Aorta (tissue), 5 donors: ENCODE measurements at places on chromosomes 2 and 18. TPM values are rescaled to one million over a fixed set of nuclear protein-coding genes. Genes with fewer than 3 reads are reported as not detected.
A peak's percentile ranks its signal among the peaks of the same experiment; 100 is the strongest.

The PUM2 gene
- 104 TPM for total RNA-seq

The GPR55 gene
- not detected for total RNA-seq

DNA sequence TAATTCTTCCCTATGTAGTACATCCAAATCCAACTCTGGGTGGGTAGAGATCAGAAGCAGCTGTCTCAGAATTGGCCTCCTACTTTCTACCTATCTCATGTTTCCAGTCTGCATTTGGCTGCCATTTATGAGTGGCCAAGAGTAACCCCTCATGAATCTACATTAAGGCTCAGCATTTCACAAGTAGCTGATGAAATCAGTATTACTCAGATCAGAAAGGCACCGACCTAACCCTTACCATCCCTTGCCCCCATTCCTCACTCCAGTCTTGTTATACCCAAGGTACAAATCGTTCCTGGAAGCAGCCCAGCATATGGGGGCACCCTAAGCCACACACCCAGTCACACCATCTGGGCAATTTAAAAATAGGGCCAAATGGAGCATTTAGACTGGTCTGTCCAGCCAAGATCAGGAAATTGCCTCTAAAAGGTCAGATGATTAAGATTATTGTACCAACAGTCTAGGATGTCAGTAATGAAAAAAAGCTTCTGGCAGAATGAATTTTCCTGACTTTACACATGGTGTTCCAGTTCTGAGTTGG lies 37.1 kb downstream of the CD28 start:
- H3K4me1 ChIP-seq = peaks cover 2% of the 10 kb centered on the region
- H3K36me3 ChIP-seq = no peaks in the 10 kb centered on the region
- no peak overlapping the region for H3K27ac ChIP-seq
- H3K27me3 ChIP-seq = no peaks in the 10 kb centered on the region

- H3K4me1 ChIP-seq = no peaks in the 10 kb centered on the region
- H3K27me3 ChIP-seq = no peaks in the 10 kb centered on the region
- no peaks in the 10 kb centered on the region for H3K36me3 ChIP-seq
- DNase-seq = no peak
- no peak overlapping the region for H3K27ac ChIP-seq
- H3K4me3 ChIP-seq = no peak overlapping the region
Measured at GRCh38 chr2:170176212-170176611, 1.7 kb upstream of the MYO3B start.

The IL36B gene
- total RNA-seq = not detected

- H3K27me3 ChIP-seq = no peaks in the 10 kb centered on the region
- H3K27ac ChIP-seq = no peak overlapping the region
- H3K36me3 ChIP-seq = no peaks in the 10 kb centered on the region
Measured at GRCh38 chr2:35495182-35495581, 860.4 kb upstream of the CRIM1 start.

The MRPL30 gene
- total RNA-seq = 19.8 TPM

The SEMA4F gene
- total RNA-seq = 10.8 TPM

The ANKRD62 gene
- total RNA-seq = not detected

DNA sequence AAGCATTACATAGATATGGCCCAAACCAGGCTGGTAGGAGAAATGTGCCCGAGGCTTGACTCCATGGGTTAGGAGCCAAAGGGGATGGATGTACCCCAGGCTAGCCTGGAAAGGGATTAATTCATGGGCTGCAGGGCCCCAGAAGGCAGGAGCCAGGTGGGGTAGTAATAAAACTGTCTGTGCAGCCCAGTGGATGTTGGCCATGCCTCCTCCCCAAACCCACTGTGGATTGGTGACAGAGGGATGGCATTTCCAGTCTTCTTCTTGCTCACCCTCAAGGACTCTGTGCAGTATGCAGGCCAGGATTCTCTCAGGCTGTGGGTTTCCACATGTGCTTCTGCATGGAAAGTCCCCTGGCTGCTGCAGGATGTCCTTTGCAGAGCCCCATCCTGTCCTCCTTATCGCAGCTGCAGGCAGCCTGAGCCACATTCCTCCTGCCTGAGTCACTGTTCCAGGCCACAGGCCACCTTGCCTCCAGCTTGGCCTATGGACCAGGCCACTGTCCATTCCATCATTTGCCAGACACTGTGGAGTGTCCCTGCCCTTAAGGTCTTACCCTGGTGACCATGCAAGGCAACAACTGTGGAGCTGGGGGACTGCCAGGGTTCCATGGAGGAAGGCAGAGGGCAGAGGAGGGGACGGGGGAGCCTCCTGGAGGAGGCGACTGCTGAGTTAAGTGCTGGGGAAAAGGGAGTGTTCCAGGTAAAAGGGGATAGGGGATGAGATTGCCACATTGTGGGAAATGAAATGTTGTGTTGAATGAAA lies 38.9 kb downstream of the INO80C start:
- H3K4me3 ChIP-seq = no peak overlapping the region
- H3K4me1 ChIP-seq = peaks cover 11% of the 10 kb centered on the region
- H3K27ac ChIP-seq = no peak overlapping the region
- H3K27me3 ChIP-seq = no peaks in the 10 kb centered on the region
- DNase-seq = peak; percentile 75
- no peaks in the 10 kb centered on the region for H3K36me3 ChIP-seq

DNA sequence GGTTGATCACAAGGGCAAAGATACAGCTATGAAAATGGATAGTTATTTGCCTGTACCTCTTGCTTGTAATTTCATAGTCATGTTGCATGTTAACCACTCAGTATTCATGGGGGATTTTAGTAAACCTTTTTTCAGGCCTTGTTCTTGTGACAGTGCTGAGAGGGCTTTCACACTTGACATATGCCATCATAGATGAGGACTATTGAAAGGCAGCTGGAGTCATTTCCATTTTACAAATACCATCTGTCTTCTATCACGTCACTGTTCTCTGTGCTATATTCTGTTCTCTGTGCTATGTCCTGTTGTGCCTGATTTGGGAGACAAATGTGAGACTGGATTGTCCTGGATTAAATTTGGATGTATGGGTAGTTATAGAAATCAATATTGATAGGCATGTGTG lies 131.7 kb downstream of the LYPD6B start:
- no peaks in the 10 kb centered on the region for H3K4me1 ChIP-seq
- no peaks in the 10 kb centered on the region for H3K27me3 ChIP-seq
- no peak for DNase-seq
- H3K27ac ChIP-seq = no peak overlapping the region
- no peak overlapping the region for H3K4me3 ChIP-seq

DNA sequence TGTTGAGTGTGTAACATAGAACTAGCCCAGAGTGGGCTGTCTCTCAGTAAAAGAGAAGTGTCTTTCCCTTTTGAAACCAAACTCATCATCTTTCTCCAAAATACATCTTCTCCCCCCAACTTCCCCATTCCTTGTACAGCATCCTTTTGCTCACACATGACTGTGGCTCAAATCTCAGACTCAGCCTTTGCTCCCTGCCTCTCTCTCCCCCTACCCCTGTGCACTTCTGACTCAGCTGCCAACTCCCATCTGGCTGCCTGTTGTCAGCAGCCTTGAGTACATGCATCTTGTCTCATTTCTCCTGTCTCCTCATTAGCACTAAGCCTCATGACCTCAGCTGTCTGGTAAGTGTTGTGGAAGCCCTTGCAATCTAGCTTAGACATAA lies 18.1 kb upstream of the MGAT4A start:
- no peak overlapping the region for H3K27ac ChIP-seq

GRCh38 chr18:77127769-77128671 lies 4.6 kb downstream of the MBP start:
- no peak overlapping the region for H3K4me3 ChIP-seq
- peak; percentile 73 for DNase-seq
- H3K27ac ChIP-seq = peak overlapping the region; percentile 16
- no peaks in the 10 kb centered on the region for H3K4me1 ChIP-seq

DNA sequence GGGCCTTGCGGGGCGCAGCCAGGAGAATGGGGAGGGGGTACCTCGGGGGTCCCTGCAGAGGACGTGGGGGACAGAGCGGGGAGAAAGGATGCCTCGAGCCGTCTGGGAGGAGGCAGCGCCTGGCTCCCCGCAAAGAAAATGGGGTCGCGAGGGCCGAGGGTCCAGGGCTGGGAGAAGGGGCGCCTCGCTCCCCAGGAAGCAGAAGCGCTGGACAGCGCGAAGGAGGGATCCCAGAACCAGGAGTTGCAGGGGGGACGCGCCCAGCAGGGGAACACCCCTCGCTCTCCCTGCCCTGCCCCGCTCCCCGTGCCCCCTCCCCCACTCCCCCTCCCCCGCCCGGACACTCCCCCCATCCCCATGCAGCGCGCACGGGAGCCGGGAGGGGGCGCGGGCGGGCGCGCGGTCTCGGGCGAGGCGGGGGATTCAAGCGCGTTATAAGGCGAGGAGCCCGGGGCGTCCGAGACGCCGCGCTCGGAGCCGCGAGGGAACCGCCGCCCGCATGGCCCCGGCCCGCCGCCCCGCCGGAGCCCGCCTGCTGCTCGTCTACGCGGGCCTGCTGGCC lies at the start of gene ERFE:
Gene ERFE, plus strand, starts transcription at position 462 of the 562 bp plus-strand sequence. Its CDS starts 38 bp downstream, at position 500.
- H3K4me3 ChIP-seq = peak within 1 kb of the TSS; percentile 3
- no peaks in the 10 kb centered on the region for H3K36me3 ChIP-seq
- H3K27ac ChIP-seq = no peak within 1 kb of the TSS

DNA sequence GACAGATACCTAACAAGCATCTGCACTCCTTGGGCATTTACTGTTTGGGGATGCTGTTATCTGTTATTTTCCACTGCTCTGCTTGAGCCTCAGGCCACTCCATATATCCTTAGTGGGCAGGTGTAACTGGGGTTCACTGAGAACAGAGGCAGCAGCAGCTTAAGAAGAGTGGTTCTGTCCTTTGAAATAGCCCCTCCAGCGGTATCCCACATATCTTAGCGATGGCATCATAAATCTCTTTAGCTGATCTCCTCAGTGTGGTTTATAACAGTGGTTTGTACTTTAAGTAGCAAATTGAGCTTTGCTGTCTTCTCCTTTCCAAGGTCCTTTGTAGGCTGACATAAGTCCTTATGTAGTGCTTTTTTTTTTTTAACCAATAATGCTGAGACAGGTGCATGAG lies 79.7 kb upstream of the RPRM start:
- H3K4me1 ChIP-seq = no peaks in the 10 kb centered on the region
- H3K36me3 ChIP-seq = no peaks in the 10 kb centered on the region
- H3K4me3 ChIP-seq = no peak overlapping the region
- no peaks in the 10 kb centered on the region for H3K27me3 ChIP-seq

GRCh38 chr2:110847651-110848050 lies 115.3 kb downstream of the ACOXL start:
- no peak overlapping the region for H3K27ac ChIP-seq
- H3K4me1 ChIP-seq = no peaks in the 10 kb centered on the region
- H3K4me3 ChIP-seq = no peak overlapping the region
- no peaks in the 10 kb centered on the region for H3K36me3 ChIP-seq
- no peak for DNase-seq
- no peaks in the 10 kb centered on the region for H3K27me3 ChIP-seq

The RAD51AP2 gene
- total RNA-seq = not detected

The SERPINB11 gene
- total RNA-seq = not detected

DNA sequence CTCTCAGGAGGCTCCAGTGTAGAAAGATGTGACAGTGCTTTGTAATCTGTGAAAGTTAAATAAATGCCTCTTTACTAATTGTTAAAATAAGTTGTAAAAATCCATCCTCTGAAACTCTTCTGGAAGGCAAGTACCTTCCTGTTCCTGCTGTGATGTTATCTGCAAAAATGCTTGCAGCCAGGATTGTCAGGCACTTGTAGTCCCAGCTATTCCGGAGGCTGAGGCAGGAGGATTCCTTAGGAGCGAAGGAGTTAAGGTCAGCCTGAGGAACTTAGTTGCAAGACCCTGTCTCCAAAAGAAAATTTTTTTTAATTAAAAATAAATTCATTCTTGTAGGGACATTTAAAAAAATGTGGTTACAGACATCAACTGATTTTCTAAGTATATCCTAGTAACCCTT lies 22.7 kb upstream of the BMPR2 start:
- no peaks in the 10 kb centered on the region for H3K4me1 ChIP-seq
- no peak overlapping the region for H3K4me3 ChIP-seq
- no peaks in the 10 kb centered on the region for H3K36me3 ChIP-seq
- no peak overlapping the region for H3K27ac ChIP-seq
- DNase-seq = no peak

The CHRNA1 gene
- total RNA-seq = not detected

DNA sequence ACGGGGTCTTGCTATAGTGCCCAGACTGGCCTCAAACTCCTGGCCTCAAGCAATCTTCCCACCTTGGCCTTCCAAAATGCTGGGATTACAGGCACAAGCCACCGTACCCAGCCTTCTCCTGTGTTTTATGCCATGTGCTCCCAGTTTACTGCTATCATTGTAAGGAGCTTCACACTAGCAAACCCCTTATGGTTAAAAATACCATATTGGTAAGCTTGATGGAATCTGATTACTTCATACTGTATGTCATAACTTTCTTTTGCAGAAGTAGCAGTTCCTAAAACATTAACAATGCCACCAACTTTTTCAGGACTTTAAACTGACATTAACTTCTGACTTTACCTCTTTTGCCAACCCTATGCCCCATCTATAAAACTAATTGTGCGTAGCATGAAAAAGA lies 36.2 kb downstream of the HAT1 start:
- H3K27ac ChIP-seq = no peak overlapping the region
- no peaks in the 10 kb centered on the region for H3K4me1 ChIP-seq
- DNase-seq = no peak
- H3K36me3 ChIP-seq = no peaks in the 10 kb centered on the region
- no peaks in the 10 kb centered on the region for H3K27me3 ChIP-seq

GRCh38 chr2:188517549-188518215 lies 226.0 kb downstream of the GULP1 start:
- no peak overlapping the region for H3K27ac ChIP-seq
- H3K4me3 ChIP-seq = no peak overlapping the region
- H3K36me3 ChIP-seq = no peaks in the 10 kb centered on the region
- no peak for DNase-seq
- peaks cover 3% of the 10 kb centered on the region for H3K4me1 ChIP-seq

The REG3A gene
- 8.3 TPM for total RNA-seq

The VWC2L gene
- not detected for total RNA-seq

GRCh38 chr2:231688719-231689118 lies 19.6 kb upstream of the PTMA start:
- H3K4me1 ChIP-seq = no peaks in the 10 kb centered on the region
- H3K27ac ChIP-seq = no peak overlapping the region
- no peak for DNase-seq
- no peaks in the 10 kb centered on the region for H3K27me3 ChIP-seq
- no peaks in the 10 kb centered on the region for H3K36me3 ChIP-seq

DNA sequence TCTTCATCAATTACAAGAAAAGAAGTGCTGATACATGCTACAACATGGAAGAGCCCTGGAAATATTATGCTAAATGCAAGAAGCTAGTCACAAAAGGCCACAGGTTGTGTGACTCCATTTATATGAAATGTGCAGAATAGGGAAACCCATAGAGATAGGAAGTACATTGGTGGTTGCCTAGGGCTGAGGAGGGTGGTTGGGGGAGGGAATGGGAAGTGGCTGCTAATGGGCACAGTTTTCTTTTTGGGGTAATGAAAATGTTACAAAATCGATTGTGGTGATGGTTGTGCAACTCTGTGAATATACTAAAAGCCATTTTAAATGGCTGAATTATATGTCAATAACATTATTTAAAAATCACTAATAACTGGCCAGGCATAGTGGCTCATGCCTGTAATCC lies 24.3 kb upstream of the RESP18 start:
- no peak overlapping the region for H3K27ac ChIP-seq
- H3K4me3 ChIP-seq = no peak overlapping the region
- no peak for DNase-seq
- no peaks in the 10 kb centered on the region for H3K36me3 ChIP-seq
- no peaks in the 10 kb centered on the region for H3K27me3 ChIP-seq

The REG3G gene
- 0.71 TPM for total RNA-seq

- H3K27me3 ChIP-seq = no peaks in the 10 kb centered on the region
- H3K4me1 ChIP-seq = peaks cover 11% of the 10 kb centered on the region
- no peak overlapping the region for H3K27ac ChIP-seq
- H3K36me3 ChIP-seq = no peaks in the 10 kb centered on the region
Measured at GRCh38 chr18:35463827-35464226, 33.9 kb downstream of the INO80C start.

- DNase-seq = no peak
- no peak overlapping the region for H3K27ac ChIP-seq
- no peaks in the 10 kb centered on the region for H3K27me3 ChIP-seq
- no peak overlapping the region for H3K4me3 ChIP-seq
- peaks cover 6% of the 10 kb centered on the region for H3K36me3 ChIP-seq
Measured at GRCh38 chr2:69992310-69993047, 31.0 kb upstream of the ASPRV1 start.

The PASK gene
- total RNA-seq = 5.4 TPM

The IMPACT gene
- 20.7 TPM for total RNA-seq
